ENCODE measurements at places on chromosomes 5 and 9. TPM values are rescaled to one million over a fixed set of nuclear protein-coding genes. Genes with fewer than 3 reads are reported as not detected.

GRCh38 chr5:59712836-59713497 is 180.6 kb downstream of the PDE4D start:
- DNase-seq, result no peak

- DNase-seq, result no peak
Observed at GRCh38 chr5:173268750-173269432, 33.9 kb upstream of the NKX2-5 start.

DNA sequence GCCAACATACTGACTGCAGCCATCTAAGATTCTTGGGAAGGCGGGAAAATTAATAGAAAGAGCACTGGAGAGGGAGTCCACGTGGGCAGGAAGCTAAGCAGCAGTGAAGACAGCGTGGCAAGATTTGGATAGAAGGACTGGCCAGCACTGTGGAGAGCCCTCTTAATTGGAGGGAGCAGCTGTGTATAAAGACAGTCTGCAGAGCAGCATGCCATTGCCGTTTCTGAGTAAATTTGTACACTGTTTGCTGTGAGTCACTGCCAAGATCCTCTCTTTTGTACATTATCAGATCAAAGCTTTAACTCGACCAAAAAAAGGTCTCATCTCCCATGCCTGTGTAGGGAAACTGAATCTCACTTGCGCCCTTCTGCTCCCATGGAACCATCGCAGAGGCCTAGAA is 45.3 kb downstream of the INSYN2B start:
- DNase-seq, result no peak

GRCh38 chr5:2181149-2181548 is 298.4 kb upstream of the IRX4 start:
- no peak for DNase-seq

SLC34A3 gene
- not detected for total RNA-seq

EPB41L4B gene
- 0.63 TPM for total RNA-seq

DNA sequence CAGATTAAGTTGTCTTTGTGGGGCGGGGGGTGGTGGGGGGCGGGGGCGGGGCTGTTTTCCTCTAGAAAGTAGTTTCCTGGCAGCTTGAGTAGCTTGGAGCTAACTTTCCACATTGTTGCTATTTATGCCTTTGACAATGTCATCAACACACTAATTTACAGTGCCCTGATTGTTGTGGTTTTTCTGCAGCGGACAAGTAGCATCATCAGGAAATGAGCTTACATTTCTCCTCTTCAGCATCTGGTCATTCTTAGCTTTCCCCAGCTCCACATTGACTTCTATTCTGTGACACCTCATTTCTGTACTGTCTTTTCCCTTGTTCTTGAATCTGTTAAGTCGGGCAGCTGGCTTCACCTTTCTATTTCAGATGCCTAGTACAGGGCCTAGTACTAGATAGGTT is 112.3 kb upstream of the RAD23B start:
- DNase-seq, result no peak

GRCh38 chr9:84343111-84343521 is 2.6 kb upstream of the SLC28A3 start:
- DNase-seq, result no peak
